Activated naive CD4-positive, alpha-beta T cell treated with anti-CD3 and anti-CD28 coated beads, Interleukin-2, amount 50 U/mL, for 16 hours (primary cell): ENCODE measurements at places on chromosomes 16 and 17.

DNA sequence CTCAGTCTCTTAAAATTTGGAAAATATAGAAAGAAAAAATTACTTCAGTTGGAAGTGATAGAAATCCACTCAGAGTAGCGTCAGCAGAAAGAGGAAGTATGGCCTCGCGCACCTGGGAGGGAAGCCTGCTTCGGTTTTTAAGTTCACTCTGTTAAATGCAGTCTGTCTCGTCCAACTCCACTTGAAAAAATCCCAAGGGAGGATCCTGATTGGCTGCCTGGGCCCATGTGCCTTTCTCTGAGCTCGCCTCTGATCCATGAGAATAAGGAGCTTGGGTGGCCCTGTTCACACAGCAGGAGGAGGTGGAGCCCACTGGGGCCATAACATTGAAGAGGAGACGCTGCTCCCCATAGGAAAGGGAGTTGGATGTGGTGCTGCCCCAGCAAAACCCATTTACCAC, 40.7 kb downstream of the DNAJA2 start:
- DNase-seq: no peak

- no peak for DNase-seq
Observed at GRCh38 chr17:27991462-27991993, 50.9 kb upstream of the NLK start.

DNA sequence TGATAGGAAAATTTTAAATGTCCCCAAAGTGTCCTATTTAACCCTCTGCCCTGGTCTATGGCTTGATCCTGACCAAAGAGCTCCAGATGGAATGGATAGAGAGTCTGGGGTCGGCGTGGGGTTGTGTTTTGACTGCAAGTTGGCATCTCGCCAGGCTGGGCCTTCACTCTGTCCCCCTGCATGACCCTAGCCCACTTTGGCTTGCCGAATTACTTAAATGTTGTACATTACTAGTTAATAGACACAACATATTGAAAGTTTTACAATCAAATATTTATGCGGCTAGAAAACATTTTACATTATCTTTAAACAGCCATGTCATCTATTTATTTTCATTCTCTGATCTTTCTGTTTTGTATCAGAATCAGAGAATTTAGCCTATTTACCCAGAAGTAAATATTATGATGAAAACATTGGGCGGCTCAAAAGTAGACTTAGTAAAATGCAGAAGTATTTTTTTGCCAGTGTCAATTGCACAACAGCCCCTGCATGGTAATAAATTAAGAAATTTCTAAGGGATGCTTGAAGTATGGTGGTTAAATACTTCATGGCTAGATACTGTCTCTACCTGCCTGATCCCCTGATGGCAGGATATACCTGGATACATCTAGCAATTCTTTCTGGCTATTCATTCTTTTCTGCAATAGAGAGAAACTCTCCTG, 18.8 kb upstream of the MYOCD start:
- DNase-seq: no peak

DNA sequence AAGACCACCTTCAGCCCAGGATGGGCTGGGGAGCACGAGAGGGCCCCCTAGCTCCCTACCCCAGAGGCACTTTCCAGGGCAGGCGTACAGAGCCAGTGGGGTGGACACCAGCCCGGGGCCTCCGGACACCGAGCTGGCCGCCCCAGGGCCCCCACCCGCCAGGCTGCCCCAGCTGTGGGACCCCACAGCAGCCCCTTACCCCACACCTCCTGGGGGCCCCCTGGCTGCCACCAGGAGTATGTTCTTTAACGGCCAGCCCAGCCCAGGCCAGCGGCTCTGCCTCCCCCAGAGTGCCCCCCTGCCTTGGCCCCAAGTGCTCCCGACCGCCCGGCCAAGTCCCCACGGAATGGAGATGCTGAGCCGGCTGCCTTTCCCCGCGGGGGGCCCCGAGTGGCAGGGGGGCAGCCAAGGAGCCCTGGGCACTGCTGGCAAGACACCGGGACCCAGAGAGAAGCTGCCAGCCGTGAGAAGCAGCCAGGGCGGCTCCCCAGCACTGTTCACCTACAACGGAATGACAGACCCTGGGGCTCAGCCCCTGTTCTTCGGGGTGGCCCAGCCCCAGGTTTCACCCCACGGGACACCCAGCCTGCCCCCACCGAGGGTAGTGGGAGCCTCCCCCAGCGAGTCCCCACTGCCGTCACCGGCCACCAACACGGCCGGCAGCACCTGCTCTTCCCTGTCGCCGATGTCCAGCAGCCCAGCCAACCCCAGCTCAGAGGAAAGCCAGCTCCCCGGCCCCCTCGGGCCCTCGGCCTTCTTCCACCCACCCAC, 24.3 kb upstream of the ZFPM1 start:
- DNase-seq: no peak

DNA sequence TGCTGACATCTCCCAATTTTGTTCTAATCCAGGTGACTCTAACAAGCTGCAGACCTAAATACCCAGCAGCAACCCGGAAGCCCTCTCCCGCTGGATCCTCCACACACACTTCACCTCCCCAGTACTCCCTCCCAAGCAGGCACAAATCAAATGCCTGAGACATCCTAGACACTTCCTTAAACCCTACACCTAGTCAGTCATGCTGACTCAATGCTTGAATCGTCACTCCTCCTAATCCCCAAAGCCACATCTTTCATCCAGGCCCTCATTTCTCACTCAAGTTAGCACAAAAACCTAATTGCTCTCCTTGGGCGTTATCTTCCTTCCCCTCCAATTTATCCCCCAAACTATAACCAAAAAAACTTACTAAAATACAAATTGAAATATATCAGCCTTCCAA, 32.7 kb downstream of the CMC2 start:
- DNase-seq: no peak

GRCh38 chr17:63222655-63223054, 223.5 kb downstream of the CYB561 start:
- peak; percentile 39 for DNase-seq

- DNase-seq: peak; percentile 18
Observed at GRCh38 chr17:36849871-36850348, 87.4 kb upstream of the LHX1 start.

- no peak for DNase-seq
Observed at GRCh38 chr16:17027488-17028129, 443.2 kb downstream of the XYLT1 start.

DNA sequence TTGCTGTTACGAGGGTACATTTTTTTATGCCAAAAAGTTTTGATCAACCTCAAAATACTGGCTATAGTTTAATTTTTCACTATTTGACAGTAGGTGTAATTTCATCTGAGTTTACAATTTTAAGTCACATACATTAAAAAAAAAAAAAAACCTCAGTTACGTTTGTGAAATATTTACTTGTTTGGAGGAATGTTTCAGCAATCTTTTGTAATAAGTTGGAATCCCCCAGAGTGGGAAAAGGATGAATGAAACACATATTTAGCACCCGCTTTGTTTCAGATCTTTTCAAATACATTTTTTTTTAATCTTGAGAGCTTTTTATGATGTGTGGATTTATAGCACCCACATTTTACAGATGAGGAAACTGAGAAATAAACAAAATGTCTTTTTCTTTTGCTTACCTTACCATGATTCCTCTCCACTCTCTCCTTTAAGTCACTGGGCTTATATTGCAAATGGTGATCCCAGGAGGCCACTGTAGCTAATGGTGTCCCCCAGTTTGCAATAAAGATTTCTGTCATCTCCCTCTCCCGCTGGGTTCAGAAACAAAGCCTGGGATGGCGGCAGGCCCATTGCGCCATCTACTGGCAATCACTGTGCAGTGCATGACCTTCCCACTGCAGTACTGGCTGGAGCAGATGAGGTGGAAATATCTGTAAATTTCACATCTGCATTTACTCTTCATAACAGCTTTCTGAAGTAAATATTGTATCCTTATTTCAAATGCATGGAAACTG, 27.7 kb downstream of the TBC1D3B start:
- peak; percentile 58 for DNase-seq

GRCh38 chr16:85354686-85355514, 242.6 kb upstream of the CIBAR2 start:
- no peak for DNase-seq

DNA sequence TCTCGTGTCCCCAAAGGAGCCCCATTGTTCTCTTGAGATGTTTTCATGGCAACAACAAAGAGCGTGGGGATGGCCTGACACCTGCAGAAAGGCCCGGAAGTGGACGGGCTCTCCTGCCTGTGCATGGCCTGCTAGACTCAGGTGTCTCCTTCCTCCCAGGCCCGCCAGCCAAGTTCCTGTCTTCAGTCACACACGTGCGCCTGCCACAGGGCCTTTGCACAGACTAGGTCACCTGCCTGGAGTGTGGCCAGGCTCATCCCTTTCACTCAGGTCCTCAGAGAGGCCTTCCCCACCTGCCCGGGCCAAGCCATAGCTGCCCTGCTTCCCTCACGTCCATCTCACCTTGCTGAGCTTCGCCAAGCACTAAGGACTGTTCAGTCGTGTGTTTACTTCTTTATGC, 300.9 kb downstream of the FOXL1 start:
- no peak for DNase-seq

DNA sequence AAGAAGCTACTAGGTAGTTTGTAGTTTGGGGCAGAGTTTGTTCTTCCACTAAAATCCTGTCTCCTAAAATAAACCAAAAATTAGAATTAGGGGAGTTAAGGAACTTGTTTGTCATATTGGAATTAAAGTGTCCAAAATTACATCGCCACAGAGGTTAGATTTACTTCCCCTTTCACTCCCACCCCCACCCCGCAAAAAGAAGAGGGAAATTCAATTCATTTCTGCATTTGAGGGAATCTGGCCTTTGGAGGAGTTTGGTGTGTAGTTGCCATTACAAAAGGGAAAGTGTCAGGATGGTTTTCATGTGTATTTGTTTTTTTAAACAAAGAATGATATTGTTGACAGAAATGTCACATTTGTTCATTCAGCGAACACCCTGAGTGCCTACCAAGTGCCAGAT, 5.8 kb downstream of the TMEM97 start:
- no peak for DNase-seq

DNA sequence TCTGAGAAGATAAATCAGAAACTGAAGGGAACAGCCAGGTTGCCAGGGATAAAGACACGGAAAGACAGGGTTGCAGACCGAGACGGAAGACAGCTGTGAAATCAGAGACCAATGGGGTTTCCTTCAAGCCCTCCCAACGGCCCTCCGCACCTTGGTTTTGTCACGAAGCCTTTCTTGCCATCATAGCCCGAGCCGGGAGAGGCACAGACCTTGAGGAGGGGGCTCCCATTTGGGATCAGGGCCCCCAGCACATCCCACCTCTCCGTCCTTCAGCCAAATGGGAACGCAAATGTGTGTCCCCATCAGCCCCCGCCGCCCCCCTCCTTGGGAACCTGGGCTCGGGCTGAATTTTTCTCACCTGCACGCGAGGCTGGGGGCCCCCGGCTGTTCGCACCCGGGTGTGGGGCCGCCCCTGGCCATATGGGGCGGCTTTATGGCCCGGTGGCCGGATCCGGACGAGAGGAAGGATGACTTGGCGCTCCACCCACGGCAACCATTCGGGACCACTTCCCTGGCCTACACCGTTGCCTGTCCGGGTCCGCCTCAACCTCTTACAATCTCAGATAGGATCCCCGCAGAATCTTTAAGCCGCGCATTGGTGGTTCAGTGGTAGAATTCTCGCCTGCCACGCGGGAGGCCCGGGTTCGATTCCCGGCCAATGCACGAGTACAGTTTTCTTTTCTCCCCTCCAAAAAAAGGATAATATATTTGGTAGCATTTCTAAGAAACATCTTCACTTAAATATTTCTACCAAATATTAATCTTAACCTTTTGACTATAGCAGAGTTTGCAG, 1.4 kb upstream of the HES7 start:
- DNase-seq: peak; percentile 83

DNA sequence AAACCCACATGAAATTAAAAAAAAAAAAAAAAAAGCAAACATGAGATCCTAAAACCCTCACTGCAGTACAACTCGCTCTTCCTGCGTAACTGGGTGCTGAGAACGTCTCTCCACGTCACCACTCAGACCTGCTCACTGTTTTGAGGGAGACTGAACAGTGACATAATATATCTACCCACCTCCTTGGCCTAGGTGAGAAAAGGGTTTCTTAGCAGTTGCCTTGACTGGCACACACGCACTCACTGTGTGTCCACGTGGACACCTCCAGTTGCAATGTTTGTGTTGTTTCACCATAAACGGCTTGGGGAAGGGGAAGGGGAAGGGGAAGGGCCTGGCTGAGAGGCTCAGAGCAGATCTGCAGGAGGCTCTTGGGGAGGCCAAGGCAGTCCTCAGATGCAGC, 32.0 kb downstream of the FANCA start:
- DNase-seq: no peak

DNA sequence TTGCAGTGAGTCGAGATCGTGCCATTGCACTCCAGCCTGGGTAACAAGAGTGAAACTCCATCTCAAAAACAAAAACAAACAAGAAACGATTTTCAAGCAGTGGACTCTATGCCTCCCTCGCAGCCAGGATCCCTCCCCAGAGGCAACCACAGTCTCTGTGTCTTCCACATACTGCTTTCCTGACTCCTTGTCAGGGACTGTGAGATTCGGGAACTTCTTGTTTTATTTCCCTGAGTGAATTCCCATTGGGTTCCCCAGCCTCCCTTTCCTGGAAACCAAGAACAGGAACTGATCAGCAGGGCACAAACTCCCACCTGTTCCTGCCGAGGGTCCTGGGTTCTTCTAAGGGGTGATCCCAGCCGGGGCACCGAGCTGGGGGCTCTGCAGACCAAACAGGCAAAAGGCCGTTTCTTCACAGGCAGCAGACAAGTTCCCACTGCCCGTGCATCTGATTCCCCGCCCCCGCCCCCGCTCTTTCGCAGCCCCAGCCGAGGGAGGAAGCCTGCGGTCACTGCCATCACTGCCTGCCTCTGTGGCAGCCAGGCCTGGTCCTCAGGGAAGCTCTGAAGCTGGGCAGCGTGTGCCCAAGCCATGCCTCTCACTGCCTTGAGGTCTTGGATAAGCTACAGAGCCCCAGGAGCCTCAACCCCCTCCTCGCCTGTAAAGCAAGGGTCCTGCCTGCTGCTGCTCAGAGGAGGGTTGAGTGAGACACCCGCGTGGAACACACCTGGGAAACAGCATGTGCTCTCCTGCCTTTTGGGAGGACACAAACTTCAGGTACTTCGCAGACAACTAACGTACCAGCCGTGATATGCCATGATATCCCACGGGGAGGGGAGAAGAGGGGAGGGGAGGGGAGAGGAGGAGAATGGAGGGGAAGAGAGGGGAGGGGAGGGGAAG, 5.5 kb upstream of the PIEZO1 start:
- peak; percentile 44 for DNase-seq

- DNase-seq: no peak
Observed at GRCh38 chr17:20074001-20074400, 64.8 kb downstream of the SPECC1 start.
